ENCODE measurements at places on chromosomes 7 and 10.

DNA sequence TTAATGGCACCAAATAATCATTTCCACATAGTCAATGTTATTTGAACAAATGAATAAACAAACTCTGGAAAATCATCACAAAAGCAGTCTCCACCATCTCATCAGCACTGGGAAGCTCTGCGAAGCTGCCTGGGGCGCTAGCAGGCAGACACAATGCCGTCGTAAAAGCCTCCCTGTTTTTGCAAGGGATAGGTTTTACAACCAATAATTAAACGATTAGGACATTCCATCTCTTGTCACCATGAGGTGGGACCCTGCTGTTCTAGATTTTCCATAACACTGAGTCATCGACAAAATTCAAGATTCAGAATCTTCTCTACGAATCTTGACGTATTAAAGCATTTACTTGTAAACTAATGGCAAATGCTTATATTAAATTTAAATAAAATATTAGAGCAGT is 172.8 kb upstream of the AKR1E2 start:
- DNase-seq, result no peak
- H3K4me1 ChIP-seq, result peaks cover 19% of the 10 kb centered on the region
- no peak overlapping the region for H3K27ac ChIP-seq

- H3K27me3 ChIP-seq, result peaks cover 6% of the 10 kb centered on the region
- DNase-seq, result no peak
- no peaks in the 10 kb centered on the region for H3K36me3 ChIP-seq
- no peaks in the 10 kb centered on the region for H3K4me1 ChIP-seq
- H3K27ac ChIP-seq, result no peak overlapping the region
These were observed 218.3 kb upstream of the AKR1E2 start for GRCh38 chr10:4607681-4608080.

DNA sequence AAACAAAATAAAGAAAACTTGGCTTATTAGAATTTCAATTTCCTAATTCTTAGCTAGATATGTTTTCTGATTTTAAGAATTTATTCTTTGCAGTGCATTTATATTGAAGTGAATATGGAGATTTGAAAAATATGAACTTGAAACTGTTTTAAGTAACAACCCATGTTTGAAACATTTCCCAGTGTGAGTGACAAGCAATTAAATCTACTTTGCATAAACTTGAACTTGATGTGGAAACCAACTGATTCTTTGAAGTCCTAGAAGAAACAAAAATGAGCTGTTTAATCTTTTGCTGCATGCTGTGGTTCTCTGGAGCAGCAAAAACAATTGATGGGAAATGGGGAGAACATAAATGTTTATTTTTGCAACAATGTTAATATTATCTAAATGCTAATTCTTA is 430.2 kb downstream of the ARL4A start:
- H3K27ac ChIP-seq, result no peak overlapping the region
- no peak overlapping the region for H3K4me3 ChIP-seq
- H3K4me1 ChIP-seq, result peaks cover 9% of the 10 kb centered on the region
- no peak for DNase-seq
- no peaks in the 10 kb centered on the region for H3K36me3 ChIP-seq
- H3K27me3 ChIP-seq, result peaks cover 6% of the 10 kb centered on the region

GRCh38 chr10:61640856-61641255 is 21.9 kb upstream of the CABCOCO1 start:
- DNase-seq, result no peak
- H3K27me3 ChIP-seq, result peaks cover 9% of the 10 kb centered on the region

DNA sequence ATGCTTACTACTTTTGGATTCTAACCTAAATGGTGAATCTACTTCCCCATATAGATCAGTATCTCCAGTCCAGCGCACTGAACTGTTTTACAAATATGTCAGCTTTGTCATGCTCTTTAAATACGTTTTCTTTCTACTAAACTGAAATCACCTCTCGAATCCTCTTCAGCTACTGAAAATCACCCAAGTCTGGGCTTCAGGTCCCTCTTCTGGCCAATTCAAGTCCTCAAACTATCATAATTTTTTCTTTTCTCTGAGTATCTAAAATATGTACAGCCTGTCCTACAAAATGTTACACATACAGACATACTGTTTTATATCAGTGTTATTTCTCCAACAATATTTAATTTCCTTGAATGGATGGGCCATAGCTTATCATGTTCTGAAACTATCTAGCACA is 84.2 kb downstream of the CACNA2D1 start:
- no peaks in the 10 kb centered on the region for H3K4me1 ChIP-seq
- no peaks in the 10 kb centered on the region for H3K27me3 ChIP-seq
- H3K36me3 ChIP-seq, result no peaks in the 10 kb centered on the region

- H3K4me3 ChIP-seq, result no peak overlapping the region
- no peak for DNase-seq
- no peak overlapping the region for H3K27ac ChIP-seq
- no peaks in the 10 kb centered on the region for H3K4me1 ChIP-seq
- peaks cover 3% of the 10 kb centered on the region for H3K36me3 ChIP-seq
These were observed 169.0 kb upstream of the PRKCQ start for GRCh38 chr10:6748981-6749635.

- H3K36me3 ChIP-seq, result peaks cover 9% of the 10 kb centered on the region
- H3K4me1 ChIP-seq, result peaks cover 48% of the 10 kb centered on the region
- H3K27ac ChIP-seq, result no peak overlapping the region
- H3K27me3 ChIP-seq, result no peaks in the 10 kb centered on the region
- DNase-seq, result no peak
- no peak overlapping the region for H3K4me3 ChIP-seq
These were observed 5.9 kb downstream of the TNKS2 start for GRCh38 chr10:91804126-91804510.

DNA sequence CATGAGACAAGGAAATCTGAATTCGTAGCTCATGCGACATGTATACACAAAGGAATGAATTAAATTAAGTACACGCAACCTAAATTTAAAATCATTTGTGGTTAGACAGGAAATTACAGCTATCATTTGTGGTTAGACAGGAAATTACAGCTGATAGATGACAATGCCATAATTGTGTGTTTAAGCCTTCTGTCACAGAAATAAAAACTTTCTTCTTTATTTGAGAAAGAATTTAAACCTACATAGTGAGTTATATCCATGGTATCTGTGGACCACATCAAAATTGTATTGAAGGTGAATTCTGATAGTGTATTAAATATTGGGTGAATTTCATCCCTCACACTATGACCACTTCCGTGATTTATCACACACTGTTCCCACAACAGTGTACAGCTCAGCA is 362.9 kb downstream of the MAGI2 start:
- no peak overlapping the region for H3K27ac ChIP-seq
- no peak for DNase-seq
- H3K36me3 ChIP-seq, result no peaks in the 10 kb centered on the region
- H3K4me1 ChIP-seq, result no peaks in the 10 kb centered on the region

DNA sequence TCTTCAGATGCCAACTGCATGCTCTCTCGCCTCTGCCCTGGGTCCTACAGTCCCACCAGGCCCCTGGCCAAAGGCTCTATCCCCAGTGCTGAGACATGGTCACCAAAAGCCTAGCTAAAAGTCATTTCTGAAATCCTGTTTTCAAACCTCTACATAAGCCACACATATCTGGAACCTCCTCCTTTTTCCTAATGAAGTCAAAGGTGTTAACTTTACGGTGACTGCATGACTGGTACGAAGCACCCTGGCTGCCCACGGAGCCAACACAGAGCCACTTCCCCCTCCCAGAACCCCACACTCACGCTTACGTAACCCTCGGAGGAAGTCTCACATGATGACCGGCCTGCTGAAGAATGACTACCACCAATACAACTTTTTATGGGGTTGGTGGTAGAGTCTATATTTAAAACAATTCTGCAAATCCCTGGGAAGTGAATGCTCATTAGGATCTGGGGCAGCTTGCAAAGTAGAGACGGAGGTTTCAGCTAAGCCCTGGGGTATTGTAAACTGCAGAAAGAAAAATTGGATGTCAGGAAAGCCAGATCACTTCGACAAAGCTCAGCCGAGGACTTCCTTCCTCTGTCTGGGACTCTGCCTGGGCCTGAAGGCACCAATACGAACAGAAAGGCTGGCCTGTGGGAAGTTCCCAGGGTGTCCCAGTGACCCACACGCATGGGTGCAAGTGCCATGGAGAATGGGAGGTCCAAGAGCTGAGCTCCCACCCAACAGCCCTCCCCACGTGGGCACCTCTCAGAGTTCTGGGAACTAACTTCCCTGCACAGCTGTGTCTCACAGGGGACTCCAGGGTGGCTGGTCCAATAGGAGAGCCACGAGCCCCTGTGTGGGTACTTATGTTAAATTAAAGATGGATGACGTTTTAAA is 50.7 kb downstream of the PDGFA start:
- no peaks in the 10 kb centered on the region for H3K27me3 ChIP-seq
- DNase-seq, result no peak
- no peak overlapping the region for H3K27ac ChIP-seq
- peaks cover 1% of the 10 kb centered on the region for H3K36me3 ChIP-seq

DNA sequence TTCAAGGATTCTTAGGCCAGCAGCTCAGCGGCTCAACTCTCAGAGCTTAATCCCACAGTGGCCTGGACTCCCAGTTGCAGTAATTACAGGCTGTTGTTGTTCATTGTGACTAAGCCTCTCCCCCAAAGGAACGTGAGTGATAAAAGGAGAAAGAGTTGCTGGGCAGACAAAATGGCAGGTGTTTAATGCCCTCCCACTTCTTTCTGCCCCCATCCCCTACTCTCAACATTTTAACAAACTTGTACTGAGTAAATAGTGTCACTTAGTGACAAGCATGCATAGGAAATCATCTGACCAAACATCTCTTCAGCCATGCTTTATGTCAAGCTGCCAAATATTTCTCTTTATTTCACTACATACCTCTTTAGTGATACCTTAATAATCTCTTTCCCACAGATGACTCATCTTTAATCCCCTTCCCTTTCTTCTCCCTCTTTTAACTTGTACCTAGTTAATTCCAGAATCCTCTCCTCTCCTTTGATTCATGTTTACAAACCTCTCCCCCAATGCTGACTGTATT is 12.4 kb upstream of the MTERF1 start:
- no peak for DNase-seq
- no peaks in the 10 kb centered on the region for H3K4me1 ChIP-seq
- H3K27me3 ChIP-seq, result peaks cover 28% of the 10 kb centered on the region
- peaks cover 2% of the 10 kb centered on the region for H3K36me3 ChIP-seq
- H3K4me3 ChIP-seq, result no peak overlapping the region
- peak overlapping the region; percentile 34 for H3K27ac ChIP-seq

DNA sequence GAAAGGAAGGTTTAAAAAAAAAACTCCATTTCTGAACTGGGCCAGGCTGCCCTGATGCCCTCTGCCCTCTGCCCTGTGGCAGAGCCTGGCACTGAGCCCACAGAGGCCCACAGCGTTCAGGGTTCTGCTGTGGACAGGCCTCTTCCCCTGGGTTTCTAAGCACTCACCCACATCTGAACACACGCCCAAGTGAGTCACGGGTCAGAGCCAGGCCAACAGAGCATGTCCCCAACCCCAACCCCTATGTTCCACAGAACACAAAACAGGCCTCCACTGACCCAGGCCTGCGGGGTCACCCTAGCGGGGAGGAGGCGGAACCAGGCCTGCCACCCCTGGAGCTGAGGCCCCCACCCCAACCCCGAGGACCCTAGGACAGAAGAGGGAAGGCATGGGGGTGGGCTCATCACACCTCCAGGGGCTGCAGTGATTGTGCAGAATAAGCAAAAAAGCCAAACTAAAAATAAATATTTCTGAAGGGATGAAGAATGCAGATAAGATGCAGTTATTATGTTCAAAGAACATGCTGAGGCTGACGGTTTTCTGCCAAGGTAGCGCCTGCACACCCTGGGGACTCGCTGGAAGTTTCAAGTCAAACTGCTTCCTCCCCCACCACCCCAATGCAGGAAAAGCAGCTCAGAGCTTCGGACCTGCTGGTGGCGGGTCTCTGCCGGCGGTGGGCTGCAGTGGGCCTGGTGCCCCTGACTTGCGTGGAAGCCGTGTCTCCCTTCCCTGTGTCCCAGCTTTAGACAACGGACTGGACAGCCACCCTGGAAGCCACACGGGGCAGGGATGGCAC is 5.4 kb downstream of the WDR86 start:
- H3K36me3 ChIP-seq, result no peaks in the 10 kb centered on the region
- H3K4me3 ChIP-seq, result peak overlapping the region; percentile 49
- no peak for DNase-seq
- H3K4me1 ChIP-seq, result peaks cover 27% of the 10 kb centered on the region

GRCh38 chr10:1543596-1543995 is 193.7 kb downstream of the ADARB2 start:
- DNase-seq, result no peak
- no peaks in the 10 kb centered on the region for H3K36me3 ChIP-seq
- no peak overlapping the region for H3K27ac ChIP-seq
- H3K4me3 ChIP-seq, result no peak overlapping the region

DNA sequence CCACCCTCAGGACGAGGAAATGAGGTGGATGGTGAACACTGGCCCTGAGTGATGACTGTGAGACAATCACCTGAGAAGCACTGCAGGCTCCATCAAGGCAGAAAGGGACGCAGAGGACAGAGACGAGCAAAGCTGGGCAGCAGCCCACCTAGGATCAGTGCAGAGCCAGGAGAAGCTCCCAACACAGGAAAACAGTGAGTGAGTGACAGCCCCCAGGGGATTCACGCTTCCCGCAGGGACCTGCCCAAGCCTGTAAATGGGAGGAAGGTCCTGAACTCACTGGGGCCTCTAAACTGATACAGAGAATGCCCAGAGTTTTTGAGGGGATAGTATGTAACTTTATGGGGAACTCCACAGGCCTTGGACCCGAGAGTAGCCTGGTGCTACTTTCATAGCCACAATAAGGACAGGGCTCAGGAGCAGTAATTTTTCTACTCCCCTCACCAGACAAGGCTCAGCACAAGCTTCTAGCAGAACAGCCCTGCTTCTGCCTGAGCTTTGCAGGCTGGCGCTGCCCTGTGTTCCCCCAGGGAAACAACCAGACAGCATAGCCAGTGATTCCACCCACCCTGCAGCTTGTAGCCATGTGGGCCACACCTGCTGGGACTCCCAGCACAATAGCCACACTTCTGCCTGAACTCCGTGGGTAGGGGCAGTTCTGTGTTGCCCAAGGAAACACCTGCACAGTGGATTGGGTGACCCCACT is 708.4 kb downstream of the POM121L12 start:
- no peak overlapping the region for H3K27ac ChIP-seq
- H3K36me3 ChIP-seq, result no peaks in the 10 kb centered on the region
- no peak overlapping the region for H3K4me3 ChIP-seq
- no peaks in the 10 kb centered on the region for H3K27me3 ChIP-seq
- H3K4me1 ChIP-seq, result no peaks in the 10 kb centered on the region
- no peak for DNase-seq
